ENCODE measurements at places on chromosomes 5 and 9.
A peak's percentile ranks its signal among the peaks of the same experiment; 100 is the strongest.

GRCh38 chr5:168055961-168056360, 235.5 kb upstream of the WWC1 start:
- no peak for DNase-seq

DNA sequence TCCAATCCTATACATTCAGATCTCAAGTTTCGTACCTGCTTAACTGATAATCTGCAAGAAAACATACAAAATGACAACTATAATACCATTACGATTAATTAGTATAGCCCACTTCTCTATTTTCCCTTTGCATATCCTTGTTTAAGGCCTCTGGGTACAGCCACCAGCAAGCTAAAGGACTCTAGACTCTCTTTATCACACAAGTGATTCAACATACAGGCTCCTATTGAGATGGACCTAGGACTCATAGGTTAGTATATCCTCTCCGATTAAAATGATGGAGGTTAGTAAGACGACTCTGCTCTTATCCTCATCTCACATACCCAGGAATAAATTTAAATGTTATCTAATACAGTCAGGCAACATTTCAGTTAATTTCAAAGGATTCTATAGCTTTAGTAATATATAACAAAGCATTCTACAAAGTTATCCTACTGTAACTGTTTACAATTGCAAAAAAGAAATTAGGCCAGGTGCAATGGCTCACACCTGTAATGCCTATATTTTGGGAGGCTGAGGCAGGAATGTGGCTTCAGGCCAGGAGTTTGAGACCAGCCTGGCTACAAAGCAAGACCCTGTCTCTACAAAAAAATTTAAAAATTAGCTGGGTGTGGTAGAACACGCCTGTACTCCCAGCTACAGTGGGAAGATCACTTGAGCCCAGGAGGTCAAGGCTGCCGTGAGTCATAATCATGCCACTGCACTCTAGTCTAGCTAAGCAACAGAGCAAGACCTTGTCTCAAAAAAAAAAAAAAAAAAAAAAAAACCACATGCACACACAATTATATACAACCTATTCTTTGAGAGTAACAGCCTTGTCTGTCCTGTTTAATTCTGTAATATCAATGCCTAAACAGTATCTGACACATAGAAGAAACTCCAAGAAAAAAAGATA, 15.4 kb downstream of the HAUS6 start:
- no peak for DNase-seq

DNA sequence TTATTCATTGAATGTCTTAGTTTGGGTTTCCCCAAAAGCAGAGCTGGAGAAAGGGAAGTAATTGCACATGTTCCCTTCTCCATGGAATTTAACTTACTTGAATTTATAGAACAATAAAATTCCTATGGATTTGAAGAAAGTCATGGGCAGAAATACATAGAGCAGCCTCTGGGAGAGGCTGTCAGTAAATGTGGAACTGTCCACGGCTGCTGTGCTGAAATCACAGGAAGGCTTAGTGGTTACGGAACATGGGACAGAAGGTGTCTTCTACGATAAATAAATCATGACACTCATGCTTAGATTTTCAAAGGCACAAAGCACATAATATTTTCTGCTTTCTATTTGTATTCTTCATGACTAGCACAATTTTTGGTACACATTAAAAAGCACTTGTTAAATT, 440.6 kb upstream of the IZUMO3 start:
- no peak for DNase-seq

DNA sequence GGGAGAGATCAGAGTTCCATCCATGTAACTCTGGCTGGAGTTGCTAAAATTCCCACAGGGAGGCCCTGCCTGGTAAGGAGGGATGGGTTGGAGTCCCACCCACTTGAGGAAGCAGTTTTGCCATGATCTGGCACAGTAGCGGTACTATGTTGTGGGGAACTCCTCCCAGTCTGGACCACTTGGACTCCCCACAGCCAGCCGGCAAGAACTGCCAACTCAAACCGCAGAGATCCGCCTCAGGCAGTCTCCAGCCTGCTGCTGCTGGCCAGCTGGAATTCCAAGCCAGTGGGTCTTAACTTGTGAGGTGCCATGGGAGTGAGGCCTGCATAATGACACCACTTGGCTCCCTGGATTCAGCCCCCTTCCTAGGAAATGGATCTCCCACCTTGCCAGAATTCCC, 151.9 kb downstream of the NDUFS4 start:
- no peak for DNase-seq

DNA sequence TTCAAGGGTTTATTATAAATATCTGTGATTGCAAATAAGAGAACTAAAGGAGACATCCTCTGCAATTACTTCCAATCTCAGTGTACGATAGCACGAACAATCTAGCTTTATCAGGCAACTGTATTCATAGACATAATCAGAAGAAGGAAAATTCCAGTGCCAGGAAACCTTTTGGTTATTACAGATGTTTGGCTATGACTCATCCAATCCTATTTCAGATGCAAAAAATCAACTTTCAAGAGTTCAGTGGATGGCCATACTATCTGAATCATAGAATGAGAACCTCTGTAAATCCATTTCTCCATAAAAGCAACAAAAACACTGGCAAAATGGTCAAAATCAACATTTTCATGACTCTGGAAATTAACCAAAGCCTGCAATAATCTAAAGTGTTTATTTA, 37.9 kb downstream of the GAS1 start:
- no peak for DNase-seq

GRCh38 chr5:135223891-135224625, 175.0 kb downstream of the MACROH2A1 start:
- peak; percentile 47 for DNase-seq

All from coronary artery (tissue), 2 donors.